Urothelium cell line (cell line): ENCODE measurements at places on chromosomes 2 and 18.
A peak's percentile ranks its signal among the peaks of the same experiment; 100 is the strongest.

- no peak for DNase-seq
These were observed 315.4 kb downstream of the NCKAP5 start for GRCh38 chr2:133252780-133253355.

GRCh38 chr2:216754336-216754735 lies 59.0 kb upstream of the IGFBP5 start:
- DNase-seq, result no peak

GRCh38 chr2:48601349-48601748 lies 16.3 kb upstream of the GTF2A1L start:
- DNase-seq, result peak; percentile 42

DNA sequence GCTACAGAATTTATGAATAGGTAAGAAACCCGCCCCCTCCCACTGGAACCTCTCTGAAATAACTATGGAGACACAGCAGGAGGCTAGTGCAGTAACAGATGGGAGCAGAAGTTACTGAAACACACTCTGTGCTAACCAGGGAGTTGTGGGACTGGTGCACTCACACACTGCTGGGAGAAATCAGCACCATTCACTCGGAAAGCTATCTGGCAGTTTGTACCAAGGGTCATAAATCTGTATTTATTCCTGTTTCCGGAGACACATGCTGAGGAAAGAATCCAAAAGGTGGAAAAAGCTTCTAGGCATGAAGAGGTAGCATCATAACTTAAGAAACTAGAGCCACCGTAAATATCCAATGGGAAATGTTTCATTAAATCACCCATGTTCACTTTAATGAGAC lies 39.9 kb downstream of the TGFA start:
- no peak for DNase-seq

- no peak for DNase-seq
These were observed 139.3 kb upstream of the FBXO11 start for GRCh38 chr2:48045613-48046012.

GRCh38 chr2:20012282-20013125 lies at the start of gene MATN3:
MATN3 (minus strand) TSS chr2:20012668; CDS start chr2:20012631, 37 bp downstream.
- DNase-seq, result peak; percentile 82

DNA sequence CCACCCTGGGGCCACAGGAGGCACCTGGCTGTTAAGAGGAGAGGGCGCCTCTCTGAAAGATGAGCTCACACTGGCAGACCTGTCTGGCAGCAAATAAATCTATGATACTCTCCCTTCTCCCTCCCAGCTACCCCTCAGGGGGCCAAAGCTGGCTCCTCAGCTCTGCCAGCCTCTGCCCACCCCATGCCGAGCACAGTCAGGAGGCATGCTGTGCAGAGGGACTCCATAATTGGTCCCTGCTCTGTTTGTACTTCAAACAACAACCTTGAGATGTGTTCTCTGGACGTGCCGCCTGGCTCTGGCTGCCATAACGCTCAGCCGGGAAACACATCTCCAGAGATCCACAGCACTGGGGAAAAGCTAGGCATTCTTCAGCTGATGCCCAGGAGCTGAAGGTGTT lies 126.7 kb downstream of the GALNT14 start:
- no peak for DNase-seq

DNA sequence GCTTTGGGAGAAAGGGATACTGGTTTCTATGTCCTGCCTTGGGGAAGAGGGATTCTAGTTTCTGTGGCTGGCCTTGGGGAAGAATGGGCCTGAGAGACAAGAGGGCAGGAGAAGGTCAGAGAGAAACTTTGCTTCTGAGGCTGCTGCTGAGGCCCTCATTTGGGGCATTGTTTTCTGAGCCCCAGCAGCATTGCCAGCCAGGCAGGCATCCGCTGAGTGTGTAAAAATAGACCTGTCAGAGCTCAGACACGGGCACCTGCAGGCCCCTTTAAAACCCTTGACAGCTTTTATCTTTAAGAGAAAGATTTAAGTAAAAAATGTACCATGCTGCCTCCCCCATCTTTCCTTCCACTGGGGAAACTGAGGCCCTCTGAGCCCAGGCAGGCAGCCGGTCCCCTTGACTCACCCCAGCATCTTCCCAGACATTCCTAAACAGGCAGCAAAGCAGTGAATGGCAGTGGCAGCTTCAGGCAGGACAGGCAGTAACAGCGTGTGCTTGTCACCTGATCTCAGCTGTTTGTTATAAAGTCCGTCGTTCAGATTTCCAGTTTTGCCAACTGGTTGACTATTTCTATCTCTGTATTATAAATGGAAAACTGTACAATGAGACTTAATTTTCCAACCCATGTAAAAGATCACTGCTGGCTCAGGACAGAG lies 27.6 kb downstream of the MLPH start:
- no peak for DNase-seq

DNA sequence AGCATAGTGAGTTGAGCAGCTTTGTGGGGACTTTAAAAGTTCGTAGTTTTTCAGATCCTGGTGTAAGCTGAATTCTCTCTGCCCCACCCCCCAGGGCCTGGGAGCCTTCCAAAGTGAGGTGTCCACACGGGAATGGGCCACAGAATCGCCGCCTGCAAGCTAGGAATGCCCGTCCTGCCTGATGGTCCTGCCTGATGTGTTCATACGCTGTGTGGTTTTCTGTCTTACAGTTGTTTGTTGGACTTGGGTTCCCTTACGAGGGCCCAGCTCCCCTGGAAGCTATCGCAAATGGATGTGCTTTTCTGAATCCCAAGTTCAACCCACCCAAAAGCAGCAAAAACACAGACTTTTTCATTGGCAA lies 158.7 kb downstream of the MGAT5 start:
- no peak for DNase-seq

GRCh38 chr18:6058941-6059340 lies 163.6 kb upstream of the TMEM200C start:
- DNase-seq, result peak; percentile 60

- no peak for DNase-seq
These were observed 53.9 kb downstream of the REEP1 start for GRCh38 chr2:86283411-86284030.

DNA sequence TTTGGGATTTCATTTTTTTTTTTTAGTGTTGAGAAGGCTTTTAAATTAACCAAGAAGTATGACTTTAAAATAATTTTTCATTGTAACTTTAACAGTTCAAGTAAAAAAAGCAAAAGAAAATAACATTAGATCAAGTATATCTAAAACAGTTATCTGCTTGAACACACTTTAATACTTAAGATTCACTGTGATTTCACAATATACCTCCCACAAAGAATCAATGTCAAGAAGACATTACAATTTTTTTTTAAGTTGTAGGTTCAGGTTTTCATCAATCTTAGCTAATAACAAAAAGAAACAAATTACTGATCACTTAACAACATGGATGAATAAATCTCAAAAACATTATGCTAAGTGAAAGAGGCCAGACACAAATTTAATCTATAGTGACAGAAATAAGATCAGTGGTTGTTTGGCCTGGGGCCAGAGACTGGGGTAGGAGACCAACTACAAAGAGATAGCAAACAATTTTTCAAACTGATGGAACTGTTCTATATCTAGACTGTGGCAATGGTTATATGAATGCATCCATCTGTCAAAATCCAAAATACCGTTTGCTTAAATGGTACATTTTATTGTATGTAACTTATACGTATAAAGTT lies 74.8 kb upstream of the FRZB start:
- no peak for DNase-seq

DNA sequence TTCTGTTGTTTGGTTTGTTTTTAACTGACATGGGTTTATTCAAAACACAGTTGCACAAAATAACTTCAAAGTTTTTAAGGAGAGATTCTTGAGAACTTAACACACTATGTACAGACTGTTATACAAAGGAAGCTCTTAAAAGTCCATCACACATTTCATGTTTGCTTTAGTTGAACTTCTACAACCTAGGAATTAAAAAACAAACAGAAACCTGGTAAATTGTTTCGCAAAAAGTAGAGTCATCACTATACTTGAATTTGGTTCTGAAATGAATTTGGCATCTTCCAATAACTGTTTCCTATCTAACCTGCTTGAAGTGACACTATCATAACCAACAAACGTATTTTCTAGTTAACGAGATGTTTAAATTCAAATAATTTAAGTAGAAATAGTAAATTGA lies 21.8 kb downstream of the TRIP12 start:
- no peak for DNase-seq

- DNase-seq, result no peak
These were observed 950.3 kb downstream of the TSN start for GRCh38 chr2:122705746-122706145.

- no peak for DNase-seq
These were observed 678.4 kb downstream of the IRS1 start for GRCh38 chr2:226121046-226121738.

- DNase-seq, result no peak
These were observed 118.5 kb downstream of the NRP2 start for GRCh38 chr2:205800773-205801172.

DNA sequence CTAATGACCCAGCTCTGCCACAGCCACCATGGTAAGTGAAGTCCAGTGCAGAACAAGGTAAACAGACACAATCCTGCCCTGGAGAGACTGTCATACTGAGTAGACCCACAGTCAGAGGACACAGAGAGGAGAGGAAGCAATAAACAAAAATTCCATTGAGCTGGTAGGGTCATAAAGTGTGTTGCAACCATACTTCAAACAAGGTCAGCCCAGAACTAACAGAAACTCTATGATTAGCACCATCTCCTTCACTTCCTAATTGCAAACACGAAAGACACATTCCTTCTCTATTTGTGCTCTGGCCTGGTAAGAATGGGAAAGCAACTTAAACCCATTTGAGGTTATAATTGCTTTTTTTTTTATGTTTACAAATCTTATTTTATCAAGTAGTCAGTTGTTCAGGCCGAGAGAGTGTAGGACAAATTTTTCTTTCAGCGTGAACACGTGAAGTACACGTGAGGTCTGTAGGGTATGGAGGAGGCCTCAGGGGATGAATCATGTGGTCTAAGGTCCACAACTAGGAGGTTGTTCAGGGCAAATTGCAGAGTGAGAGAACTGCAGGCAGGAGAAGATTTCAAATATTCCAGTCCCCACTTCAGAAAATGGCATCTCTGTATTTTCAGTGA lies 71.4 kb upstream of the GLS start:
- DNase-seq, result no peak

DNA sequence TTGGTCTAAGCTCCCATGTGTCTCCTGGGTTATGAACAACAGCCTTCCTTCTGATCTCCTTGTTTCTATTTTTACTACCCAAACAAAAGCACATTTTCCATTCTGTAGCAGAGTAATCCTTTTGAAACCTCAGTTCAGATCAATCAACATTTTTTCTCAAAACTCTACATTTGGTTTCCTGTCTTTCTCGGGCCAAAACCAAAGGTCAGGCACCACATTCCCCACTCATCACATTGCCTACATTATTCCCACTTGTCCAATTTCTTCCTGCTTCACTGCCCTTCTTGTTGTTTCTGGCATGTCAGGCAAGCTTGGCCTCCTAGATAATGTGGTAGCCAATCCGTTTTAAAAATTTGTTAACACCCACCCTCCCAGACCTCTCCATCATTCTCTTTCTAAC lies 196.8 kb downstream of the PPP1R1C start:
- DNase-seq, result no peak

DNA sequence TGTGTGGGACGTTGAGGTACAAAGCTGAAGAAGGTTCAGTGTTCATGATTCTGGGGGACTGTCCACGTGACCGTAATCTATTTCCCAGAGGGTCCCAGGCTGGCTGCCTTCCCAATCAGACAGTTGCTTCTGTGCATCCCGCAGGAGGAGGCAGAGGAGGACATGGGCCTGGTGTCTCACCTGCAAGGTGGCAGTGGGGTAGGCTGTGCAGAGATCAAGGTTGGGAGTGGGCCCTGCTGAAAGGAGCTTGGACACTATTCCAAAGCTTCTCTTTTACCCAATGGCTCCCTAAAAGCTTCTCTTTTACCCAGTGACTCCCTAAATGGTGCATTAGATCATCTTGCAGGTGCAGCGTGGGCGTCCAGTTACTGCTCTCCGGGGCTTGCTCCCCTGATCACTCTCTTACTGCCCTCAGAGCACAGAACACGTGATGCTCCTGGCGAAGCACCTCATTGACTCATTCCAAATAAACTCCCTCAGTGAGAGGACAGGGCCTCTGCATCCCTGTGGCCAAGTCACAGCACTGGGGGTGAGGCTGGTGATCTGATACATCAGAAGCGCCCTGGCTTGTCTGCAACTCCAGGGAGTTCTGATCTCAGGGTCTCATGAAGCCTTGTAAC lies 41.5 kb downstream of the RNF144A start:
- no peak for DNase-seq

DNA sequence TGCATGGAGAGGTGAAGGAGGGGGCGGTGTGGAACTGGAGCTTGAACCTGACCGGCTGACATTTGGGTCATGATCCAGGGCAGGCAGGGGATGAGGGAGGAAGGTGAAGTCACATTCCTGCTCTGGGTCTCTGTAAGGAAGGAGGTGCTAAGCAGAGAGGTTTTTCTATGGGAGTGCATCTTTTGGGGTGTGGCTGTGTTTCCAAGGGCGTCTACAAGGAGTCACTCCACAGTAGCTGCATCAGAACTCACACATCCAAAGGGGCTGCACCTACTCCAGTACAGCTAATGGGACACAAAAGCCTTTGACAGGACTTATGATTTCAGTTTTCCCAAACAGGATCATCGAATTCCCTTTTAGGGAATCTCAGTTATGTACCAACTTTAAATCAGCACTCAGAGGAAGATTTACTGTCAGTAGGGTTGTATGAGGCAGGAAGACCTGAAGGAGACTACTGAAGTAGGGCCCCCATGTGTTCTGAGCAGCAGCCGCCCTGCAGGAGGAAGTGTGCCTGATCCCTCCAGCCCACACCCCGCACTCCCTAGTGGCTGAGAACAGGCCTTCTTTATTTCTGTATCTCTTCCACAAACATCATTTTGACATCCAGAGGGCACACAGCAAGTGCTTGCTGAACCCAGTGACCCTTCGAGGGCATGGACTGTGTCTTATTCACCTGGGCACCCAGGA lies 137.2 kb downstream of the CELF4 start:
- DNase-seq, result no peak

GRCh38 chr2:62723253-62723652 lies 17.7 kb downstream of the EHBP1 start:
- DNase-seq, result no peak

GRCh38 chr2:72921853-72922252 lies 4.5 kb downstream of the EMX1 start:
- DNase-seq, result no peak

DNA sequence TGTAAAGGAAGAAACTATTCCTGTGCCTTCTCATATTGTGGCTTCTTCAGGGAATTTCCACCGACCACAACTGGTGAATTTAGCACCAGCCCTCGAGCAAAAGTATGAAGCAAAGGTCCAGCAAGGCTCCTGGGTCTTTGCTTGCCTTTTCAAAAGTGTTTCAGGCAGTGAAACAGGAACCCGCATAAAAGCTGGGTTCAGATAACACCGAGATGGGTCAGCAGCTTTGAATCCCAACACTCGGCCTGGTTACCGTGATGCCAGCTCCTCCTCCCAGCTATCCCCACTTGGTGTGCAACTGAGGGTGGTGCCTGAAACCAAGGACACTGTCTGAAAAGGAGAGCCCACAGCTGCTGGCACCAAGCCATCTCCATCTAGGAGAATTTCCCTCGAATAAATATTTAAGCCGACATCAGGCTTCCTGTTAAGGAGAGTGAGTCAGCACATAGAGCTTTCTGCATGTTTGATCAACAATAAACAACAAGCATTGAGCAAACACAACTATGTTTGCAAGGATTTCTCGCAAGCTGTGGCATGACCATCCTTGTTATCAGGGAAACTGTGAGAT lies 69.5 kb downstream of the ANTXR1 start:
- DNase-seq, result peak; percentile 71

- DNase-seq, result no peak
These were observed 81.2 kb downstream of the PLCL1 start for GRCh38 chr2:197885587-197885986.

GRCh38 chr2:61125123-61125710 lies 36.8 kb upstream of the C2orf74 start:
- DNase-seq, result no peak
